GOT3 (cell line): ENCODE measurements at places on chromosomes 5 and 9.

DNA sequence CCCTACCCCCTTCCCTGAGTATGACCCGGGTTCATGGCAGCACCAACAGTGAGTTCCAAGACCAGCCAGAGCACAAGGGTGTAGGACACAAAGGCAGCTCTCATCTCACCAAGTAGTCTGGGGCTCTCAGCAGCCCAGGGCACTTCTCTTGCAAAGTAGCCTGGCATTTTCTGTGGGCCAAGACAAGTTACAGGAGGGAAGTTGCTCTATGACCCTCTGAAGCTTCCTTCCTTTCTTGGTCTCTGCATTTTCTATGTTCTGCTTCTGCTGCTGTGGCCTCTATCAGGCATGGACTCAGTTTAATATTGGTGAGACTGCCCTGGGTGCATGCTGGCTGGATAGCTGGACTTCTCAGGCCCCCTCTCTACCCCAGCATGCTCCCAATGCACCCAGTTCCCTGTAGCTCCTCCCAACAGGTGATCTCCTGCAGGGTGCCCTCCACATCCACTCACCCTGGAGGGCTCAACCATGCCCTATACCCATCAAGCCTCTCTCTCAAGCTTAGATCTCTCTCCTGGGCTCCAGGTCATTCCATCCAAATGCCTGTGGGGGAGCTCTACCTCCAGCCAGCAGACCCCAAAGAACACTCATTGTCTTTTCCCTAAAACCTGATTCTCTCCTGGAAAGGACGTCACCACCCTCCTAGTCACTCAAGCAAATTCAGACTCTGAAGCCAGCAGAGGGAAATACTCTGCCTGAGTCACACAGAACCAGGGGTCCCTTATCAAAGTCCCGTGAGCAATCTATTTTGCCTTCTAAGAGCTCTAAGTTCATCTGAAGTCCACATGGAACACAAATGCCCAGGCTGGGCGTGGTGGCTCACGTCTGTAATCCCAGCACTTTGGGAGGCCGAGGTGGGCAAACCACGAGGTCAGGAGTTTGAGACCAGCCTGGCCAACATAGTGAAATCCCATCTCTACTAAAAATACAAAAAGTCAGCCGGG is 13.8 kb downstream of the TBC1D2 start:
- no peak for DNase-seq

- DNase-seq: no peak
Measured at GRCh38 chr5:35828082-35828598, 28.6 kb upstream of the IL7R start.

DNA sequence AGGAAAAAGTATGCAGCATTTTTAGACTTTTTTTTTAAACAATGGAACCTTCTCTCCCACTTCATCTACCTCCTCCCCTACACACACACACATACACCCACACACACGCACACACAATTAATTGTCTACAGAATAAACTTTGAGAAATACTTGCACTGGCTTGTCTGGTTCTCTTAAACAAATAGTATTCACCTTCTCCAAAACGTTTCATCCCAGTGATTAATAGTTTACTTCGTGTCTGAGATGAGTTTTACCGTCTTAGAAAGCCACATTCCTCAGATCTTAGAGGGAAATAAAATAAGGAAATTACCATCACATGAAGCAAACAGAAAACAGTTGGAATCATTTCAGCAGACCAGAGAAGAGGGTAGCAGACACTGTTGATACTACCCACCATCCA is 570.6 kb upstream of the CLINT1 start:
- DNase-seq: no peak

DNA sequence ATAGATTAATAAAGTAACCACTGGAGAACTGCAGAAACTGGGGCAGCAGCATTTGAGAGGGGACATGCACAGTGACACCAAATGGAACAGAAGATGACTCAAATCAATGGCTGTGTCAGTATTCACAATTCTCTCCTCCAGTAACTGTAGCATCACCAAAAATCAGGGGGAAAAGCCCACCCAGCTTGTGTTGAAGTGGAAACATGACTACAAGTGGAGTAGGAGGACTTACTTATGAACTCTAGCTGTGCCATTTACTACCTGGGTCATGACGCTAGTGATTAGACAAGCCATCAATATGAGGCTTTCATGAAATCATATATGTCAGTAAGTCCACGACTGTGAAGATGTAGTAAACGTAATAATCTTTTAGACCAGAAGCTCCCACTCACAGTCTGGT is 199.8 kb upstream of the PTGER4 start:
- DNase-seq: no peak

- DNase-seq: no peak
Measured at GRCh38 chr9:106076711-106077110, 382.4 kb downstream of the TMEM38B start.

GRCh38 chr9:86413971-86414880 is 60.0 kb upstream of the TUT7 start:
- DNase-seq: no peak

GRCh38 chr5:81717860-81718259 is 33.0 kb downstream of the SSBP2 start:
- DNase-seq: no peak

GRCh38 chr5:21649969-21650368 is 1203.2 kb downstream of the CDH12 start:
- DNase-seq: no peak

- no peak for DNase-seq
Measured at GRCh38 chr9:112642126-112642525, 75.8 kb downstream of the INIP start.

DNA sequence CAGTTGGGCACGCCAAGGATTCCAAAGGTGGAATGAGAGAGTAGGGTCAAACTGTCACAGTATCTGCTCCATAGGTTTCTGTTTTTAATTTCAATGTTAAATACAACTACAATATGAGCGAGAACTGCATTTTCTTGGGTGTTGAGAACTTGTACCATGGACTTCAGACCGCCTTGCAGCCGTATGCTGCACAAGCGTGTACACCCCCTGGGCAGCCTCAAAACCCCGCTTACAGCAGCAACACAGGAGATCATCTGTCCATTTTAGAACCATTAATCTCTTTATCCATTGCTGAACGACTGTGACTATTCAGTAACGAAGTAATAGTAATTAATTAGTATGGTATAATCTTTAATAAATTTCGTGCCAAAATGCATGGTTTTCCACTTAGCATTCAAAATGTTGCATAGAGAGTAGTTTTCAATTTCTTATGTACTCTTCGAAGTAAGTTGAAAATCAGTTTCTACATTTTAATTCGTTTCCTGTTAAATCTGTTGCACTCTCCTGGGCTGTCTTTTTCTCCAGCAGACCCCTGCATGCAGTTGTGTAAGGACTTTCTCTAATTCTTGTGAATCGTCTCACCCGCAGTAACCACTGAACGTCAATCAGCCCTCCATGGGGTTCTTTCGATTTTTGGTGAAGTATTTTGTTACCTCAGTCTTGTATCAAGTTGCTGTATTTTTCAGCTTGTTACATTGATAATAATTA is 42.0 kb upstream of the GARNL3 start:
- no peak for DNase-seq

- DNase-seq: no peak
Measured at GRCh38 chr5:42837601-42838000, 25.9 kb upstream of the SELENOP start.

DNA sequence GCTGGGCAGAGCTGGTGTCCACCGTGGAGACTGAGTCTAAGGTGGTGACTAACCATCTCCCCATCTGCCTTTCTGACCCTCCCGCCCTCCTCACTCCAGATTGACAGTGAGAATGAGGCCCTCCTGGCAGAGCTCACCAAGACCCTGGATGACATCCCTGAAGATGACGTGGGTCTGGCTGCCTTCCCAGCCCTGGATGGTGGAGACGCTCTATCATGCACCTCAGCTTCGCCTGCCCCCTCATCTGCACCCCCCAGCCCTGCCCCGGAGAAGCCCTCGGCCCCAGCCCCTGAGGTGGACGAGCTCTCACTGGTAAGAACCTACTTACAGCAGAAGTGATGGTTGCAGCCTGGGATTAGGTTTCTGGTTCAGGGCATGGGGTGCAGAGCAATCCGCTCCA is 96.5 kb downstream of the PPARGC1B start:
- no peak for DNase-seq

GRCh38 chr5:65029178-65029577 is 260.4 kb downstream of the CWC27 start:
- DNase-seq: no peak

DNA sequence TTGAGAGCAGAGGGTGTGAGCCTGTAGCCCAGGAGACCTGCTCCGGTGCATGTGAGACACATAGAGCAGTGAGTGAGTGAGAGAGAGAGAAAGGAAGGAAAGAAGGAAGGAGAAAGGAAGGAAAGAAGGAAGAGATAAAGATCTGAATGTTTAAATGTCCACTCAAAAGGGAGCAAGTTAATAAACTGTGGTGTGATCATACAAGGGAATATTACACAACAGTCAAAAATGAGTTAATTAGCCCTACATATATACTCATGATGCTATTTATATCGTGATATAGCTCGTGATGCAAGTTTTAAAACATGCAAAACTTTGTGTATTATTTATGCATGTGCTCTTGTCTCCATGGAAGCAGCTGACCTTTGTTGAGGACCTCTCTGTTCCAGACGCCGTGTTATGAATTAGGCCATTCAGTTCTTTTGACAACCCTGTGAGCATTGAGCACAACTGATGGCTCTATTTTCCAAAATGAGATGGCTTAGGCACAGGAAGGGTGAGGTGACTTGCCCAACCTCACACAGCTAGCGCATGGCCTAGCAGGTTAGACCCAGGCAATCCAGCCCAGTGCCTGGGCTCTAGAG is 70.6 kb downstream of the HMCN2 start:
- no peak for DNase-seq

- no peak for DNase-seq
Measured at GRCh38 chr5:82494942-82495341, 216.8 kb upstream of the RPS23 start.

GRCh38 chr5:146025114-146025680 is 80.2 kb downstream of the PLAC8L1 start:
- DNase-seq: no peak

DNA sequence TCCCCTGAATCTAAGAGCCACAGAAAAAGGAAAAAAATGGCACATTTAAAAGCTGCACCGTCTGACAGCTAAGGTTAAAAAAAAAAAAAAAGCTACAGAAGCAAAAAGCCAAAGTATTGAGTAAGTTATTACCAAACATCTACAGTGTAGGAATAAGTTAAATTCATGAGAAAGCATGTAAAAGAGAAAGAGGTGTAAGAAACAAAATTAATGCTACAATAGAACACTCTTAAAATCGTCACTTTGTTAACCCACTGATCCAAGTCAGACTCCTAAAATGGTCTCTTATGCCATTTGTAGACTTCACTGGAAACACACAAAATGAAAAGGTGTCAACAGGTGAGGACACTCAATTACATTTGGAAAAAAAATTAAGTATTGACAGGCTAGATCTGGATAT is 120.2 kb downstream of the SSBP2 start:
- no peak for DNase-seq

DNA sequence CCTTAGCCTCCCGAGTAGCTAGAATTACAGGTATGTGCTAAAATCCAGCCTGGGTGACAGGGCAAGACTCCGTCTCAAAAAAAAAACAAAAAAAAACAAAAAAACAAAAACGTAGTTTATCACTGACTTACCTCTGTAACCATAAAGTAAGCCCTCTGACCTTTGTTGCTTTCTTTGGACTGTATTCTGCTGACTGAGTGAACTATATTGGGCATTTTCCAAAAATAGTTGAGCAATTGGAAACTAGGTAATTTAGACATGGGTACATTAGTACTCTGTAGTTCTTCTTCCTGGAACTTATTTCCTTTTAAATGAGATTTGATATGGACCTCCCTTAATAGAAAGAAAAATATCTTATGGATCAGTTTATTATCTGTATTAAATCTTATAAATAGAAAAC is 66.6 kb downstream of the ANKHD1 start:
- DNase-seq: no peak

DNA sequence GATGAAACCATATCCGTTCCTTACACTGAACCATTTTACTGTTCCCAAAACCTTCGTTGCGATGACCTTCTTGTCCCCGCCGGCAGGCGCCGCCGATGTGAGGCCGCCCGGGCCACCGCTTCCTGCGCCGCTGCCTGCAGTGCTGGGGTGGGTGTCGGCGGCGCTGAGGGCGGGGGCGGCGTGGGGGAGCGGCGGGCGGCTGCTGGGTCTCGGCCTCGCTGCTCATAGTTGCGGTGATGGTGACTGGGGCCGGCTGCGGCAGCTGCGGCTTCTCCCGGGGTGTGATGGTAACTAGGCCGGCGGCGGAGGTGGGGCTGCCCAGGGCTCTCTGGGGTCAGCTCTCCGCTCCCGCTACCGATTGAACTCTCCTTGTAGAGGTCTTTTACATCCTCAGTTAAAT is 14.1 kb upstream of the OR2S2 start:
- no peak for DNase-seq

DNA sequence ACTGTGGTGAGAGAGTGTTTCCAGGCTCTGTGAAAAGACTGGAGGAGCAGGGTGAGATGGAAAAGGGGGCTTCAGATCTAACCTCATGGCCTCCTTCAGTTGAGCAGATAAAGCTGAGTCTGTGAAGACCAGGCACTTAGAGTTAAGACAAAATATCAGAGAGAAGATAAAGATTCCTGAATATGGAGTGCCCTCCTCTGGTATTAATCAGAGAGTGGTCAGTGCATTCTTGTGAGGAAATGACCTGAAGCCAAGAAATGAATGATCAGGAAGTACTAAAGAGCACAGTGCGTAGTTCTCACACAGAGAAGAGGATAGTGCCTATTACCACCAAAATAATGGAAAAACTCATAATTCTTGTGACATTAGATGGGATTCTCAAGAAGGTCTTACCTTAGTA is 1417.0 kb upstream of the ACO1 start:
- DNase-seq: no peak

GRCh38 chr5:158099571-158100105 is 240.7 kb upstream of the CLINT1 start:
- DNase-seq: no peak

DNA sequence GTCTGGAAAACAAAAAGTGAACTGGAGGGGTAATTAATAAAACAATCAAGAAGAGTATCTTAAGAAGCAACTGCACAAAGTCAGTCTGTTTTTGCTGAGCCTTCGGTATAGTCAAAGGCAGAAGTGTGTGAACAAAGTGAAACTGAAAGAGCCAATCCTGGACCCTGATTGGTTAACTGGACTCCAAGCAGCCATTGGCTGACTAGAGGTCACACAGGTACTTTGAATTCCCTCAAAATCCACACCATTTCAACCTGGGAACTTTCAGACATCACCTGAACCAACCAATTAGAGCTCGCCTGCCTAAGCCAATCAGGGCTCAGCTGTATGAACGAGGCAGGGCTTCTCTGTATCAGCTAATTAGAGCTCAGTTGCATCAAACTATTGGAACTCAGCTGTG is 286.7 kb downstream of the TLE4 start:
- DNase-seq: no peak

- no peak for DNase-seq
Measured at GRCh38 chr5:97628807-97629206, 445.8 kb upstream of the RIOK2 start.

- DNase-seq: no peak
Measured at GRCh38 chr5:139863361-139863760, 67.8 kb downstream of the PSD2 start.

- DNase-seq: no peak
Measured at GRCh38 chr9:133161547-133161950, 2.2 kb downstream of the GBGT1 start.

DNA sequence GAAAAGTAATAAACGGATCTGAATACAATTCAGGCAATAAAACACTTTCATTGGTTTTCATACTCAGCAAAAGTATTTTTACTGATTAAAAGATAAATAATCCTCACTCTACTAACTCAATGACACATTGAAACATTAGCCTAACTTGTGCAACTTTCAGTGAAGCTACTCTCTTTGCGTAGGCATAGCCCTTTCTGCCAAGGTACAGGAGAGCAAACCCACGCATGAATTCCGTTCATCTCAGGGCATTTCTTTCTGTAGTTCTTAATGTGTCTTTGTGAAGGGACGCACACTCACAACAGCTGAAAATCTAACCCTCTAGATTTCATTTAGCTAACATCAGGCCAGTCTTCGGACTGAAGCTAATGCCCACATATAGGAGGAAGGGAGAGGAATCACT is 66.4 kb upstream of the TLE1 start:
- DNase-seq: no peak
